ENCODE measurements at places on chromosomes 6 and 20.

- DNase-seq, result no peak
Observed at GRCh38 chr20:24875078-24875477, 74.0 kb upstream of the CST7 start.

- DNase-seq, result no peak
Observed at GRCh38 chr6:46899659-46900058, 22.1 kb downstream of the ADGRF5 start.

DNA sequence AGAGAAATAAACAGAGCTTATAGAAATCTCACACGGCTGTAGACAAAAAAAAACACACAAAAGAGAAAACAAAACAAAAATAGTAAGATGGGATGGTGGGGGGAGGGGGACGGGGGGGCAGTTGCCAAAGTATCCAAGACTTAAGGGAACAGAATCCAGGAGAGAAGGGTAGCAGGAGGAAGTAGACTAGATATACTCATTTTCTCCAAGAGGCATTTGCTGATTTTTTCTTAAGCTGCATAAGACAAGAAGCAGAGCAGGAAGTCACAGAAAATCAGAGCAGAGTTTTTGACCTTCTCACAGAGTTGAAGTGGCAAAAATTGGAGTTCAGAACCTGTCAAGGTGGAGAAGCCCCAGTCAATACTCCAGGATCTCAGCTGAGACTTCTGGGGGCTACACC is 237.7 kb downstream of the HIVEP2 start:
- DNase-seq, result no peak

- DNase-seq, result no peak
Observed at GRCh38 chr6:45679631-45680030, 301.9 kb upstream of the SUPT3H start.

DNA sequence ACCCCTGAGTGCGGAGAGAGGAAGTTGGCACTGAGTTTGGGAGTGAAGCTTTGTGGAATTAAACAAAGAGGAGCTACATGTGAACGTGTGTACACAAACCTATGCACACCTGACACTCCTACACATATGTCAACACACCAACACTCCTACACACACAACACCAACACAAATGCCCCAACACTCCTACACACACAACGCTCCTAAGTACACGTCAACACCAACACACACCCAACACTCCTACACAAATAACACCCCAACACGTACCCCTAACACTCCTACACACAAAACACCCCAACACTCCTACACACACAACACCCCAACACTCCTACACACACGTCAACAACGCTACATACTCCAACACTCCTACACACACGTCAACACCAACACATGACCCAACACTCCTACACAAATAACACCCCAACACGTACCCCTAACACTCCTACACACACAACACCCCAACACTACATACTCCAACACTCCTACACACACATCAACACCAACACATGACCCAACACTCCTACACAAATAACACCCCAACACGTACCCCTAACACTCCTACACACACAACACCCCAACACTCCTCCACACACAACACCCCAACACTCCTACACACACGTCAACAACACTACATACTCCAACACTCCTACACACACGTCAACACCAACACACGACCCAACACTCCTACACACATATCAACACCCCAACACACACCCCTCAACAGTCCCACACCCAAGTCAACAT is 40.1 kb upstream of the ZBP1 start:
- no peak for DNase-seq

DNA sequence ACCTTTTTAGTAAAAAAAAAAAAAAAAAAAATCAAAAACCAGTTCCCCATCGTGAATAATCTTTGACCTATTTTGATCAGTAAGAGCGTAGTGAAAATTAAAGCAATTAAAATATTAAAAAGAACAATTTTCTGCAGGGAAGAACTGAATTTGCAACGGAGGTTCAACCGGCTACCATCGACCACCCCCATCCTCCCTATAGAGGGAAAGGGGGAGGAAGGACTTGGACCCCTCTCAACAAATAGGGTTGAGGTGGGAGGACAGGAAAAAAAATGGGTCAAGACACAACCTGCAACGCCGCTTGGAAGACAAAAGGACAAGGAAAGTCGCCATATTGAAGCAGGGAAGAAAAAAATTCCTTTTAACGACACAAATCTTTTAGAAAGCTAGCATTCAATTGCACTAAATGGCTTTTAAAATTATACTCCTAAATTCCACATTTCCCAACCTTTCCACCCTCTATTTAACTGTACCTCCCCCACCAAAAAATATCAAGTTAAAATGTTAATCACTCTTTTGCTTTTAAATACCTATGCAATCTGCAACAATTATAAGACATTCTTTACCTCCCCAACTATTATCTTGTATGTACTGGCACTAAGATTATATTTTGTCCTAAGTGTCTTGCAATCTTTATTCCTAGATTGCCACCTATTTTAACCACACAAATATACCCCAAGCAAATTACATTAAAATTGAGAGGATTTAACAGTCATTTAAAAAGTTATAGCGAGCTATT is 1.7 kb downstream of the PPP1R10 start:
- no peak for DNase-seq

GRCh38 chr6:19869464-19869863 is 32.3 kb downstream of the ID4 start:
- DNase-seq, result no peak

DNA sequence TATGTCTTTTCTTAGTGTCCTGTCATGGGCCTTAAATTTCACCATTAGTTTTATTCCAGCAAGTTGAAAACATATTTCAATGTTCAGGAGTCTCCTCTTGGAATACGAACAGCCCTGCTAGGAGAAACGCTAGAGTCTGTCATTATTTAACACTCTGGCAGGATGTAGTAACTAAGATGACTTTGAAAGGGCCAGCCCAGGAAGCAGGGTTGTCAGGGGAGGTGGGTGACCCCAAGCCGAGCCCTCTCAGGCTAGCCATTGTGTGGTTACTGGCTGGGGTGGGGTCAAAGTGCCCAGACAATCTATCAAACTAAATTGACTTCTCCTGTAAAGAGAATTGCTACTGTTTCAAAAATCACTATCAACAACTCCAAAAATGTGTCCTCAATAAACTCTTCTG is 67.8 kb downstream of the LY86 start:
- DNase-seq, result no peak

DNA sequence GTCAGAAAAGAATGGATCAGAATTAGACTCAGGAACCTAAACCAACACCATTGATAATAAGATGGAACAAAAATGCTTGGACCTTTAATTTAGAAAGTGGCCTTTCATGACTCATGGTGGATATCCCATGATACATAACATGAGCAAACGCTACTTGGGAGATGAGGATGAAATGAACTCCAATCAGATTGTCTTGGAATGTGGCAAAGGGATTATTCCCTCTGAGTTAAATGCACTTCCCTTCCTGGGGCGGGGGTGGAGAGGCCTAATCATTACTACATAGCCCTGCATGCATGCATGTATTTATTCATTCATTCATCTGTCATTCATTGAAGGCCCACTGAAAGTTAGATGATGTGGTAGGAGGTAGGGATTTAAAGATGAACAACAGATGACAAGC is 174.0 kb downstream of the AIG1 start:
- no peak for DNase-seq

DNA sequence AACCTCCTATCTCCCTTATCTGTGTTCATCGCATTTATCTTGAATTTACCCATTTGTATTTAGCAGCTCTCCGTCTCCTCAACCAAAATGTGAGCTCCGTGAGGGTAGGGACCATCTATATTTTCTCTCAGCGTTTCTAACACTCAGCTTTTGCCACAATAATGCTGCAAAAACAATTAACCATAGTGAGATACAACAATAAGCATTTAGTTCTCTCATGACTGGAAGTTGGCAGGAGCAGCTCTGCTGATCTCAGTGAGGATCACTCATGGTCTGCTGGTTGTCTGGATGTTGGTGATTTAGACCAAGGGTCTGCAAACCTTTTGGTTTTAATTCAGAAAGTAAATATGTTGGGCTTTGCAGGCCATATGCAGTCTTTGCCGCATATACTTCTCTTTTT is 394.8 kb upstream of the RNF217 start:
- no peak for DNase-seq

DNA sequence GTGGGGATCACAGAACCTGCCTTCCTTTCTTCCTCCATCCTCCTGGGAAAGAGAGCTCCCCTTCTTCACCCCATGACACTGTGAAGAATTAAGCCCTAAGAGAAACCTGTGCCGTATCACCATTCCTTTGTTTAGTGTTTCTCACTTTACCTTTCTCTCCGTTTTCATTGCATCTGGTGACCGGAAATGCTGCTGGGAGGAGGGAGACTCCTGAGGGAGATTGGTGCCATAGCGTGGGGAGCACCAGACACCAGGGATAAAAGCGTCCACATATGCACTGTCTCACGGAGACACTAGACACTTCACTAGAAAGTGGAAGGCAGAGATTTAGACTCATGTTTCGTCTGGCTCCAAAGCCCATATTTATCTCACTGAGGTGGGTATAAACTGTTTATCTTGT is 15.5 kb upstream of the ULBP3 start:
- no peak for DNase-seq

DNA sequence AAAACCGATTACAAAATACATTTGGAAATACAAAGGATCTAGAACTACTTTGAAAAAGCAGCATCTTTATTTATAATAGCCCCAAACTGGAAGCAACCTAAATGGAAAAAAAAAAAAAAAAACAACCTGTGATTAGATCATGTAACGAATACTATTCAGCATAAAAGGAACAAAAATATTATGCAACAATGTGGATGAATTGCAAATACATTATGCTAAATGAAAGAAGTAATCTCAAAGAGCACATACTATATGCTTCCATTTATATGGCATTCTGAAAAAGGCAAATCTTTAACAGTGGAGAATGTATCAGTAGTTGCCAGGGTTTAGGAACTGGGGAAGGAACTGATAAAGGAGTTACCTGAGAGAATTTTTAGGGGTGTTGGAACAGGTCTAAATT is 28.9 kb downstream of the IRAK1BP1 start:
- DNase-seq, result no peak

DNA sequence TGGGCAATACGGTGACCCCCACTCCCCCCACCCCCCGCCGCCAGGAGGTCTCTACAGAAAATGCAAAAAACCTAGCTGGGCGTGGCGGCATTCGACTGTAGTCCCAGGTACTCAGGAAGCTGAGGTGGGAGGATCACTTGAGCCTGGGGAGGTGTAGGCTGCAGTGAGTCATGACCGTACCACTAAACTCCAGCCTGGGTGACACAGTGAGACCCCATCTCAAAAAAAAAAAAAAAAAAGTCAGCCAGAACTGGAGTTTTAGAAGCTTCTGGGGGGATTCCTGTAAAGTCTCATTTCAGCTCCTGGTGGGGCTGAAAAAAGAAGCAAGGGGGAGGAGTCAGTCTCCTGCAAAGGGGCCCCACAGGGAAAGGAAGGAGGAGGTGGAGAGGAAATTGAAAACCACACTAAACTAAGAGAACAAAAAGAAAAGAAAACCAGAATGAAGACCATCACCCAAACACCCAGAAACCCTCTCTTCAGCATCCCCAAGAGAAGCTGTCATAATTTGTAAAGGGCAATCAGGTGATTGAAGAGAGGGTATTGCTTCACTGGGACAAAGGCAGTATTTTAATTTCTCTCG is 50.4 kb downstream of the NOL4L start:
- DNase-seq, result no peak

- DNase-seq, result no peak
Observed at GRCh38 chr6:34673064-34673463, 23.5 kb downstream of the ILRUN start.

DNA sequence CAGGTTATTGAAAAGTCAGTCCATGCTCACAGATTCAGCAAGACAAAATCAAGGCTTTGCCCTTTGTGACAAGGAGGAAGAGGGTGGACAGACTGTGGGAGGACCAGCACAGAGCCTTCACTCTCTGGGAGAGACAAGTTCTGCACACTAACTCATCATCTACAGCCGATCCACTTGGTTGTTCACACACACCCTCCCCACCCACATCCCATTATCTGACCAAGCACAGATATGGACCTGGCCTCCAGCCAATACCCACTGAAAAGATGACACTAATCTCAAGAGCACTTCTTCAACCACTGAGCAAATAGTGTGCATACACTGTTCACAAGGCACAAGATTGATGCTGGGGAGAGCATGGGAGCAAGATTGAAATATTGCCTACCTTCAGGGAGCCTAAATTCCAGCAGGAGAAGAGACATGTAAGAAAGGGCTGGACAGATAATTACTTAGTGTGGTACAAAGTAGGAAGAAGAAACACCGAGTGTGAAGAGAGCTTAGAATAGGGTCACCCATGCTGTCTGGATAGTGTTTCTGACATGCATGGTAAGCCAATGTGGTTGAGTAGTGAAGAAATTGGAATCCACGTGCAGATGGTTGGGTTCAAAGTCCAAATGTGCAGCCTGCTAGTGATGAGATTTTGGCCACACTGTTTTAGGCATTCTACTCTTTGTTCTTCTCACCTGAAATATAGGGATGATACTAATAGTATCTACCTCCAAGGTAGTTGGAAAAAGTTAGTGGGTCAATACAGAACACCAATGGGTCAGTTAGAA is 21.7 kb upstream of the IL17A start:
- no peak for DNase-seq

- DNase-seq, result no peak
Observed at GRCh38 chr6:47075168-47075567, 33.0 kb upstream of the ADGRF1 start.

- DNase-seq, result peak; percentile 60
Observed at GRCh38 chr6:159969921-159970320, 1.0 kb downstream of the IGF2R start.

DNA sequence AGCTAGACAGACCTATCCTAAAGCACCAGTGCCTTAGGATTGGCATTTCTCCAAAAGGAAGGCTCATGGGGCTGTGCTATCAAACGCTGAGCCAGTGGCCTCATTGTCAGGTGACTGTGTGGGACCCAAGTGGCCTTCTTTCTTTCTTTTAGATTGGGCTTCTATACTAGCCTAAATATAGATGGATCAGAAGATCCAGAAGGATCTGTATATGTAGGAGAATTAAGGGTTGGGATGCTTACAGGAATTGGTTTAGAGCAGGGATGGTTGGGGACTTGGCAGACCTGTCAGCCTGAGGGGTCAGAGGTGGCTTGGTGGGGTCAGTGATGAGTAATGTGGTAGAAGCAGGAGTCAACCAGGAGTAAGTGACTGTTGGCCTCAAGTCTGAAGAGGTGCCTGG is 14.8 kb downstream of the ABT1 start:
- DNase-seq, result no peak

GRCh38 chr6:121652726-121653623 is 217.5 kb downstream of the GJA1 start:
- DNase-seq, result no peak

GRCh38 chr20:19929481-19930145 is 87.5 kb upstream of the NAA20 start:
- DNase-seq, result no peak

- no peak for DNase-seq
Observed at GRCh38 chr6:7692453-7692784, 33.5 kb upstream of the BMP6 start.

DNA sequence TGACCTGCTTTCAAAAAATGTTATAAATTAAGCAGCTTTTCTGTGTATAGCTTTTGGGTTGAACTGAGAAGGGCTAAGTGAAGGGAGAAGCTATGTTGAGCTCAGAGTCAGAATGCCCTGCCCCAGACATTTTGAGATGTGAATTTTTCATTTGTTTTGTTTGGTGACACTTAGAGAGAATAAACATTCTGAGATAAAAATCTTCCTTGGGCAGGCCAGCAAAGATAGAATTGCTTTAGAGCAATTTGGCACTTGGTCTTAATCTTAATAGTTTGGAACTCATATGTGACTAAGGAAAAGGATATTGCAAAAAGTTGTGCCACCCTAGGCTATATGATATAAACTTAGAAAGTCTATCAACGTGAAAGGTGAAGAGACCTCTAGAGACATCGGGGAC is 30.2 kb downstream of the MYB start:
- no peak for DNase-seq

GRCh38 chr20:3161316-3162079 is 1.8 kb upstream of the FASTKD5 start:
- DNase-seq, result no peak

- no peak for DNase-seq
Observed at GRCh38 chr6:163369141-163369540, 45.4 kb upstream of the QKI start.

Data from H54 (cell line).